ENCODE measurements at places on chromosomes 2 and 18. TPM values are rescaled to one million over a fixed set of nuclear protein-coding genes. Genes with fewer than 3 reads are reported as not detected.

DNA sequence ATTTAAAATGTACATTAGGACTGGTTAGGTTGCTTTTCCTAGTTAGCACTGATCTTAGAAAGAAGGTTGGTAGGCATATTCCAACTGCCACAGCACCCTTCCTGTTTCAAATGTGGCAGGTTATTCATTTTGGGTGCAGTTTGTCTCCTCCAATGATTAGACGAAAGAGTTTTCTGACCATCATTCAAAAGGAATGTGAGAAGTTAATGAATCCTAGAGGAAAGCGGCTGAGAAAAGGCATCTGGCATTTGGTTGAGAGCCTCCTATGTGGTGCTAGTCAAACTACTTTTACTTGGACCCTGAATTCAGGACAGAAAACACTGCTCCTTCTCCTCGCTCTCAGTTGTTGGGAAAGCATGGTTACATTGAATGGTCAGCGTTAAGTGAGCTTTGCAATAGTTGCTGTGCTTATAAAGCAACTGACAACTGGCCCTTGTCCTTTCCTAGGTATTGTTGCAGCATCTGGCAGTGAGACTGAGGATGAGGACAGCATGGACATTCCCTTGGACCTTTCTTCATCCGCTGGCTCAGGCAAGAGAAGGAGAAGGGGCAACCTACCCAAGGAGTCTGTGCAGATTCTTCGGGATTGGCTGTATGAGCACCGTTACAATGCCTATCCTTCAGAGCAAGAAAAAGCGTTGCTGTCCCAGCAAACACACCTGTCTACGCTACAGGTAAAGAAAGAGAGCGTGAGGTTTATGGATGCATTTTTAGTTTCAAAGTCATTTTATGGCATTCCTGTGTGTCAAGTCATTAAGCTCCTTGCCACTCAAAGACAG lies 6.1 kb downstream of the TGIF1 start:
- DNase-seq, result no peak

DNA sequence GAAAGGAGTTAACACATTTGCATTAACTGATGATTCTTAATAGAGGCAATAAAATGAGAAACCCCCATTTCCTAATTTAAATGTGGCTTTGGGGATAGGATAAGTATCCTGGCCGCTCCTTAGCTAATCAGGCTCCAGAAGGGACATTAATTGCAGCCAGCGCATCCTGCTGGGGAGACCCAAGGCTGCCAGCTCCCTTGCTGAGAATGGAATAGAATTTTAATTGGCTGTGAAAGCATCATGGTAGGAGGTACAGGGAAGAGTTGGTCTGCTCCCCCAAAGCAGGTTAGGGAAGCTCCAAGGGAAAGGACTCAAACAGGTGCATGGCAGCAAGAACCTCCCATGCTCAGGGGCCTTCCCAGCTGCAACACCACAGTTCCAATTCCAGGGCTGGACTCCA lies 71.4 kb downstream of the MARCHF4 start:
- no peak for DNase-seq

- DNase-seq, result no peak
Observed at GRCh38 chr2:112834396-112835037, 2.1 kb downstream of the IL1B start.

GRCh38 chr18:47983946-47984345 lies 53.5 kb upstream of the SMAD2 start:
- DNase-seq, result no peak

DNA sequence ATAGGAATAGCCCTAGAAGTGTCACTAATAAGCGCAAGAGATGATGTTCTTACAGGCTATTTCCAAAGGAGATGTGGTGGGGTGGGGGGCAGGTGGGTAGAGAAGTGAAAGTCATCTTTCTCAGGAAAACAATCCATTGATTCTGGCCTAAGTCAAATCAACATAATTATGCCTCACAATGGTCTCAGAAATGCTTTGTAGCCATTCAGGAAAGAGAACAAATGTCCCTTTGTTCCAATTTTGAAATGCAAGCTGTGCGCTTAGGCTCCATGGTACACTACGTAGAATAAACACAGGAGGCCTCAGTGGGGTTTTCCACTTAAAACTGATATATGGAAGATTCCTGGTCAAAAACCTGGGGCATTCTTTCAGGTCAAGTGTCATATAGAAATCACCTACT lies 529.9 kb upstream of the KLHL29 start:
- no peak for DNase-seq

- no peak for DNase-seq
Observed at GRCh38 chr2:217777906-217778305, 224.9 kb downstream of the TNS1 start.

- DNase-seq, result no peak
Observed at GRCh38 chr18:69838620-69839411, 108.9 kb downstream of the CD226 start.

DNA sequence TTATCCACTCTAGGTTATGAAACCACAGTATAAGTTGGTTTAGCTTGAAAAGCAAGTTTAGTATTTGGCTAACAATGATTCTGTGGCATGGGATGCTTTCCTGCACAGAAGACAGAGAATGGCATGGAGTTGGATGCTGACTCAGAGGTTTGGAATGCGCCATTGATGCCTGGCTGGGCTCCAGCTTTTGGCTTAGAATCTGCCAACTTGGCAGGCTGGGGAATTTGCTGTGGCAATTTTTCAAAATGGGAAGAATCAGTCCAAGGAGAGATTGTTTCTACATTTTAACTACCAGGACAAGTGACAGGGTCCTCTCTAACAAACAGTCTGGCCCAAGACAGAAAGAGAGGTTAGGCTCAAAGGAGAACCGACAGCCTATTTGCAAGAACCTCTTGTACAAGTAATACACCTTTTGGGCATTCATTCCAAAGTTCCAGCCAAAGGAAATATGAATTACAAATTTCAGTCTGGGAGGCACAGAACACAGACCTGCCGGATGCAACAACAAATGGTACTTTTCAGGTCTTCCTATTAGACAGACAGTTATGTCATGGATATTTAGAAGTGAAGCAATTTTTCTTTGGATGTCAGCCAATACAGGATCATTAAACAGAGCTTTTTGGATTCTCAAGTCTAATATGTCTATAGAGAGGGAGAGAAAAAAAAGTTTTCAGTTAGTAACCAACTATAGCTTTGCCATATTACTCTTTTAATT lies 1027.7 kb downstream of the TMEM182 start:
- DNase-seq, result no peak

DNA sequence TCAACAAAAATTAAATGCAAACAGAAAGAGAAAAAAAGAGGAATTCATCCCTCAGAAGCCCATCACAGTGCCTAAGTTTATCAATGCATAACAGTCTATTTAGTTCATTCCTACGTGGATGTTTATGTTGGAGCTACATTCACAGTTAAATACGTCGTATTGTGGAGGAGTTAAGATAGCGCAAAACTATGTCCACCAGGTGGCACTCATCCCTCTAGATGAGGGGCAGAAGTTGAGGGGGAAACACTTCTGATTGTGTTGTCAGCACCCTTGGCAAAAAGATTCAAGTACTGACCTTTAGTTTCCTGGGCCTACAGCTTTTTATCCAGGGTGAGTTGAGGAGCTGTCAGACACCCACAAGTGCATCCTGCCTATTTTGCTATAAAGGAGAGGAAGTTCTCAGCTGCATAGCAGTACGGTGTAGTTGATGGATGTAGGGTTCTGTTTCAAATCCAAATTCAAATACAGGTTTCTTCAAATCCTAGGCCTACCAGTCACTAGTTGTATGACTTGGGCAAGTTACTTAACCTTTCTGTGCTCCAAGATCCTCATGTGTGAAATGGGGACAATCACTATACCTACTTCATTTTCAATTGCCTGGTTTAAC lies 26.8 kb upstream of the MYO1B start:
- no peak for DNase-seq

- no peak for DNase-seq
Observed at GRCh38 chr2:240292035-240292574, 143.4 kb upstream of the GPC1 start.

- DNase-seq, result no peak
Observed at GRCh38 chr2:45342-46130, 769 bp downstream of the FAM110C start.

DNER gene
- 15.9 TPM for total RNA-seq

TBR1 gene
- total RNA-seq, result not detected

PROM2 gene
- total RNA-seq, result 31.5 TPM

VPS4B gene
- 57.2 TPM for total RNA-seq

CD207 gene
- not detected for total RNA-seq

Measured in type B pancreatic cell (in vitro differentiated cells).